ENCODE measurements at places on chromosomes 4 and X.
A peak's percentile ranks its signal among the peaks of the same experiment; 100 is the strongest.

DNA sequence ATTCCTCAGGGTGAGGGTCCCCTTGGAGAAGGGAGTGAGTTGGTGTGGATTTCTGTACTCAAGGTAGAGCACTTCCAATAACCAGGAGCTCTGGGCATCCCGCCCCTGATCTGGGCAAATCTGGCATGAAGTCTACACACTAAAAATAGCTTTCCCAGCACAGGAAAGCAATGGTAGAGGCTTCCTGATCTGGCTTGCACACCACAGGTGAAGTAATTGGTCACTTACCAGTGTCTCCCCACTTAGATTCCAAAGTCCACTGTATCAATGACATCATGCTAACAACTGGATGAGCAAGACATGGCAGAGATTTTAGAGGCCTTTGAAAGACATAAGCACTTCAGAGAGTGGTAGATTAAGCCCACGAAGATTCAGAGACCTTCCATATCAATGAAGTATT lies 17.8 kb upstream of the IDS start:
- DNase-seq: no peak

DNA sequence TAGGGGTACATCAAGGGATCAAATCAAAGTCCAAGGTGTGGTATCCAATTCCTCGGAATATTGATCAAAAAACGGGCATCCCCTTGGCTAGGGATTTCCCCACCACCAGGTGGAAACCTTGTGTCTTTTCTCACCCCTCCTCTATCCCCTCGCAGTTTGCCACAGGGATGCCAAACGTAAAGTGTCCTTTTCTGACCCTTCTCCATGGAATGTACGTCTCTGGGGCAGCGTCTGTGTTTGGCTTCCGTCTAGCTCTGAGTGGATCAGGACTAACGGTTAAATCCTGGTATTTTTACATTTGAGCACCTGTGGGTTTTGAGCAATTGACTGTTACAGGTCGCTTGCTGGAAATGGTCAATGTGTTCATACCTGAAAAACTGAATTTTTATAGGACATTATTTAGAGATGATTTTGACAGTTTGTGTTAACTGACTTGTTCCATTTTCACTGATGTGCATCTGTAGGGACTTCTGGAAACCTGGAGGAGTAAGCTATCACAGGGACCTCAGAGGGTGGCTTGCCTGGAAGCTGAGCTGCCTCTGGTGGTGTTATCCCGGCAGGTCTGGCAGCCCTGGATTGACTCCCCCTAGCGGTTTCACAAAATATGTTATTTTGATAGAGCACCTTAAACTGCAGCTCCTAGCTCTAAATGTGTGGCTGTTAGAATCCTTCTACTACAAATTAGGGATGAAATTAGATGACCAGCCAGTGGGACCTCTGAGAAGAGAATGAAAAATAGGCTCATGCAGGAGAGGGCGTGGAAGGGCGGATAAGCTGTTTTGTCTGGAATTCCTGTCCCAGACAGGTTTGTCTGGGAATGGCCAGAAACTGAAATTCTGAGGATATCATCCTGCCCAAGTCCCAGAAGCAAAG lies 8.8 kb upstream of the MGST2 start:
- DNase-seq: peak; percentile 65

DNA sequence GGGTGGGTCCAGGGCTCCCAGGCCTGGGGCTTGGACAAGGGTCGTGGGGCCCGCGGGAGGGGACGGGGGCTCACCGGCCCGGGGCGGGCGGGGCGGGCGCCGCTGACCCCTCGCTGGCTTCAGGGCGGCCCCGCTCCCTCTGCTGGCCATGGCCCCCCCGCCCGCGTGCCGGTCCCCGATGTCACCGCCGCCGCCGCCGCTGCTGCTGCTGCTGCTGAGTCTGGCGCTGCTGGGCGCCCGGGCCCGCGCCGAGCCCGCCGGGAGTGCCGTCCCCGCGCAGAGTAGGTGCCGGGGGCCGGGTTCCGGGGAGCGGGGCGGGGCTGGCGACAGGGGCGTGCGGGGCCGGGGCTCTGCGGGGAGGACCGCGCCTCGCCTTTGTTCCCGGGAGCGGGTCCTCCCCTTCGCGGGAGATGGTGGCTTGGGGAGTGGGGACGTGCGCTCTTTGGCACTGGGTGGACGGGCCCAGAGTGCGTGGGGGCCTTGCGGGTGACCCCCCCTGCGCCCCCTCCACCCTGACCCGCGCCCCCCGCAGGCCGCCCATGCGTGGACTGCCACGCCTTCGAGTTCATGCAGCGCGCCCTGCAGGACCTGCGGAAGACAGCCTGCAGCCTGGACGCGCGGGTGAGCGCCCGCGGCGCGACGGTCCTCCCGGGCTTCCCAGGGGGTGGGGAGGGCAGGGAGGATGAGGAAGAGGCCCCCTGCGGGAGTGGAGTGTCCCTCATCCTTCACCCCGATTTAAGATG lies 16.8 kb upstream of the NAT8L start:
- no peak for DNase-seq

DNA sequence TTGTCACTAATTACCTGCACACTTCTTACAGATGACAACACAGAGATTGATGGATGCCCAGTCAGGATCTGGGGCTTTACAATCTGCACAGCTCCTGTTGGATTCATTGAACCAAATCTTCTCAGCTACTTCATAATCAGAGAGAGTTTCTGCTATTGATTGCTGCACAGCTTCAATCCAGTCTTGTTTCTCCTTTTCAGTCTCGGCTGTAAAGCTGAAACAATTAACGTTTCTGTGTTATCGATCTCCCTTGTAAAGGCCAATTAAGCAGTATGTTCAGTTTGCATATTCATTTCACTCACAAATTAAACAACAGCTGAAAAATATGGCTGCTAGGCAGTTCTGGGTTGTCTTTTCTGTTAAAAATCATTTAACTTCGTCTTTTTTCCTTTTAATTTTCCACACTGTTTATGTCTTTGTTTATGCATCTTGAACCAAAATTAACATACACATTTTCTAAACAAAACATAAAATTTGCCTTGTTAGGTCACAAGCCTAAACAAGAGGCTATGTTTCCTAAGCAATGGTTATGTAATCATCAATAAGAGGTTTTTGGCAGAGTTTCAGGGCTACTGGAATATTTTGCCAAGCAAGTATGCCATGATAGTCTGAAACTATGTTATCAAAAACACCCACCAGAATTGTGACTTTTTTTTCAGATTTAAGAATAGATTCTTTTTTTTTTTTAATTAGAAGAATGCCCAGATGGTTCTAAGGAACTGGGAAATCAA lies 79.2 kb downstream of the ARAP2 start:
- DNase-seq: no peak

DNA sequence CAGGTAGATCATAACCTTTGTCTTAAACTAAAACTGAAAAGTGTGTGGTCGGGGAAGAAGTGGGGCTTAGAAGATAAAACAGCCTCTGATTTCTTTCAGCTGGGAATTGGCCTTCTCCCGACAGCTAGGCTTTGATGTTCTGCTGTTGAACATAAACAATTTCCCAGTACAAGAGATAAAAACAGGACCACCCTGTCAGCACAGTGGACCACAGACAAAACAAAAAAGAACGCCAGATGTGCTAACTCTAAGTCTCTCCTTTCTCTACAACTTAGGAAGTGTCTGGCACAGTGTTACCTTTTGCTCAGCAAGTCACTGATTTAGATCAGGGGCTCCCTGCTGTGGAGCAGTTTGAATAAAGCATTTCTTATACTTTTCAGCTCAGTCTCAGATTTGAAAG lies 87.5 kb upstream of the UXT start:
- no peak for DNase-seq

- DNase-seq: no peak
These were observed 120.4 kb downstream of the ARSF start for GRCh38 chrX:3161681-3162080.

- DNase-seq: no peak
These were observed 85.9 kb downstream of the PRKX start for GRCh38 chrX:3627594-3627993.

DNA sequence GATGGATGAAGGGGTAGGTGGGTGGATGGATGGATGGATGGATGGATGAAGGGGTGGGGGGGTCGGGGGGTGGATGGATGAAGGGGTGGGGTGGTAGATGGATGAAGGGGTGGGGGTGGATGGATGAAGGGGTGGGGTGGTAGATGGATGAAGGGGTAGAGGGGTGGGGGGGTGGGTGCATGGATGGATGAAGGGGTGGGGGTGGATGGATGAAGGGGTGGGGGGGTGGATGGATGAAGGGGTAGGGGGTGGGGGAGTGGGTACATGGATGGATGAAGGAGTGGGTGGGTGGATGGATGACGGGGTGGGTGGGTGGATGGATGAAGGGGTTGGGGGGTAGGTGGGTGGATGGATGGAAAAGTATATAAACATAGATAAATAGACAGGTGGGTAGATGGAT lies 74.2 kb downstream of the PRKX start:
- no peak for DNase-seq

DNA sequence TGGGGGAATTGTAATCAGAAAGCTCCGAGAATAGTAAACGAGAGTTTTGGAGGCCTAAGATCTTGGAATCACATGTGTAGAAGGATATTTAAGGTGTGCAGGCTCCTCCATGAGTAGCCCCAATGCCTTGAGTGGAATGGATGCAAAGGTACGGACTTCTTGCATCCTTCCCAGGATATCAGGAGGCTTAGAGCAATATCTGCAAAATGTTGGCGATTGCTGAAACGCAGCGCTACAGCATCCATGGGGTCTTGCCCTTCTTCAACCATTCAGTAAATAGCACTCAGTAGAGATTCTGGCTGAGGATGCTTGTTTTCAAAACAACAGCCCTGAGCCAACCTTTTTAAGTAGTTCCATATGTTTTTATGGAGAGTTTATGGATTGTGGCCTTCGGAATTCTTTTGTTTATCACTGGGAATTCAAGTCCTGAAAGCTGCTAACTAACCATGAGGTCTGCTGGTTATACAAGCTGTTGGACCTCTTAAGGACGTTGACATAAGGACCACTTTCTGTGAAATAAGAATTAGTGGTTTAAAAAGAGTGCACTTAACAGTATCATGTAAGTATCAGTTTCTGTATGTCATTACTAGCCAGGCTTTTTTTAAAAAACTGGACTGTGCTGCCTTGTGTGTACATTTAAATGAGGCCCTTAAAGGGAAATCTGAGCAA lies 228.8 kb upstream of the PGRMC2 start:
- no peak for DNase-seq

- no peak for DNase-seq
These were observed 202.4 kb downstream of the CHIC2 start for GRCh38 chr4:53861856-53862610.

GRCh38 chr4:170087163-170087700 lies 2.5 kb downstream of the AADAT start:
- no peak for DNase-seq

- DNase-seq: no peak
These were observed 8.0 kb downstream of the XPNPEP2 start for GRCh38 chrX:129746557-129747470.

DNA sequence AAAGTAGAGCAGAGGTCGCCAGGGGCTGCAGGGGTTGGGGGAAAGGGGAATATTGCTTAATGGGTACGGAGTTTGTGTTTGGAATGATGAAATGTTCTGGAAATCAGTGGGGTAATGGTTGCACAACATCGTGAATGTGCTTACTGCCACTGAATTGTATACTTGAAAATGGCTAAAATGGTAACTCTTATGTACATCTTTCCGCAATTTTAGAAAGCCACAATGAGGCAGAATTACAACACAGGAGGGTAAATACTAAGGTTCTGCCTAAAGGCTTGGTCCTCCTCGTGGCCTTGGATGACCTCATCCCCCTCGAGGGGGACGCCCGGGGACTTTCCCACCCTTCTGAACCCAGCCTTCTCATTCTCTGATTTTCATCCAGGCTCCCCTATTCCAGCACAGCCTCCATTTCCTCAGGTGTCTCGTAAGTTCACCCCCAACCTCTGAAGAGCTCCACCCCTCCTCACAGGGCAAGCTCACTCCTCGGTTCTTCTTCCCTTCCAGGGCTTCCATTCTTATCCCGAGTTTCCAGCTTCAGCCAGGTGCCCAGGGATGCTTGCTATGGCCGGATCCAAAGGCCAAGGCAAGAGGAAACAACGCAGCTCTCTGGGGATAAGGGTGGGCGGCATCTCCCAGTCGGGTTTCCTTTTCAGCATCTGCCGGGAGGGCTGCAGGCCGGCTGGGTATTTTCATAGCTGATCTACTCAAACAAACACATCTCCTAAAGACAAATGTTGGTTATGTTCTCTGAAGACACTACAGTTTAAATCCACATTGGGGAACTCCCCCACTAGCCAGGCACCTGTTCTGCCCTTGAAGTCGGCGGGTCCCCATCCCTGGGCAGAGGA lies 71.3 kb upstream of the ACSL1 start:
- DNase-seq: no peak

DNA sequence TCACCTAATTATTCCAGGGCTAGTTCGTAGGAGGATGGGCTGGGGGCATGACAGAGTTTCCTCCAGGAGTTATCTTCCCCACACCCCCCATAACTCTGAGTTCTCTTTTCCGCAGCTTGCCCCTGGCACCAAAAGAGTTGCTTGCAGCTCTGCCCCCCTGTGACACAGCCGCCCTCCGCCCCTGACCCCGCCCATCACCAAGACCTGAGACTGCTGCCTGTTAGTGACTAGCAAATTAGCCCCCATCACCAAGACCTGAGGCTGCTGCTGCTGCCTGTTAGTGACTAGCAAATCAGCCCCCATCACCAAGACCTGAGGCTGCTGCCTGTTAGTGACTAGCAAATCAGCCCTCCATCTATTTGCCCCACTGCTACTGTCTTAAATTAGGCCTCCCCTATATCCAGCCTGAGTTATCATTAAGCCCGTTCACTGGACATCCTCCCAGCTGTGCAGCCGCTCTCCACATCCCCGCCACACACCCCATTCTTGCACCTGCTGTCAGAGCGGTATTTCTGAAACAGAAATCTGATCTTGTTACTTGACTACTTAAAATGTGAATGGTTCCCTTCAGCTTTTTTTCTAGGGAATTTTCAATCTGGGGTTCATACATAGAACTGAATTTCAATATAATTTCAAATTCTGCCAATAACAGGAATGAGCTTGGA lies 1.5 kb upstream of the PAPSS1 start:
- DNase-seq: no peak
